ENCODE measurements at places on chromosomes 12 and 14. TPM values are rescaled to one million over a fixed set of nuclear protein-coding genes. Genes with fewer than 3 reads are reported as not detected.

TAS2R42 gene
- not detected for polyA plus RNA-seq

GRCh38 chr12:108369736-108370396, 30.8 kb upstream of the CMKLR1 start:
- no peak for DNase-seq

DNA sequence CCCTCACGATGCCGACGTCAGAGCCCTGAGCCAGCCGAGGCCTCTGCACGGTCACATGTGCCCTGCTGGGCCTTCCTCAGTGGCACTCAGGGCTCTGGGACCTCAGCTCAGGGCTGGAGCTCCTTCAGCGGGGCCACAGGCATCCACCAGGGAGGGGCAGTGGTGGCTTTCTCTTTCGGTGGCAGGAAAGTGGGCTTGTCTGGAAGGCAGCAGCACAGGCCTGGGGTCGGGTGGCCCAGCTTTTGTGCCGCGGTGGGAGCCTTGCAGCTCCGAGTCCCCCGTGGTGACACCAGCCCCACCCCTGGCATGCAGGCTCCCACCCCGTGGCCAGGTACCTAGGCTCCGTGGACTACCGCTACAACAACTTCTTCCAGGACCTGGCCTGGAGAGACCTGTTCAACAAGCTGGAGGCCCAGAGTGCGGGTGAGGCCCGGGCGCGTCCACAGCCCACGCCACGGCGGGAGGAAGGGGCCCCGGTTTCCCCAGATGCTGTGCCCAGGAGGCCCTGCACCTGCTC, 14.2 kb upstream of the TEX22 start:
- DNase-seq = no peak

SLC38A4 gene
- 10.3 TPM for polyA plus RNA-seq

GRCh38 chr14:105465209-105466031, 9.2 kb upstream of the CRIP2 start:
- DNase-seq = no peak

LRRC43 gene
- polyA plus RNA-seq = not detected

- no peak for DNase-seq
These were observed 171.0 kb upstream of the PRICKLE1 start for GRCh38 chr12:42760550-42760949.
